ENCODE measurements at places on chromosomes 1 and 21.

GRCh38 chr21:19759836-19760235 is 1238.4 kb upstream of the NCAM2 start:
- DNase-seq = no peak

DNA sequence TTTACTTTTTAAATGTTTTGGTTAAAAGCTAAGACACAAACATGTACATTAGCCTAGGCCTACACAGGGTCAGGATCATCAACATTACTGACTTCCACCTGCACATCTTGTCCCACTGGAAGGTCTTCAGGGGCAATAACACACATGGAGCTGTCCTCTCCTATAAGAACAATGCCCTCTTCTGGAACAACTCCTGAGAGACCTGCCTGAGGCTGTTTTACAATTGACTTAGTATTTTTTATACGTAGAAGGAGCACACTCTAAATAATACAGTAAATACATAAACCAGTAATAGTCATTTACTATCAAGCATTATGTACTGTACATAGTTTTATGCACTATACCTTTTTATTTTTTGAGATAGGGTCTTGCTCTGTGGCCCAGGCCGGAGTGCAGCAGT is 14.1 kb upstream of the MOB3C start:
- no peak for DNase-seq

DNA sequence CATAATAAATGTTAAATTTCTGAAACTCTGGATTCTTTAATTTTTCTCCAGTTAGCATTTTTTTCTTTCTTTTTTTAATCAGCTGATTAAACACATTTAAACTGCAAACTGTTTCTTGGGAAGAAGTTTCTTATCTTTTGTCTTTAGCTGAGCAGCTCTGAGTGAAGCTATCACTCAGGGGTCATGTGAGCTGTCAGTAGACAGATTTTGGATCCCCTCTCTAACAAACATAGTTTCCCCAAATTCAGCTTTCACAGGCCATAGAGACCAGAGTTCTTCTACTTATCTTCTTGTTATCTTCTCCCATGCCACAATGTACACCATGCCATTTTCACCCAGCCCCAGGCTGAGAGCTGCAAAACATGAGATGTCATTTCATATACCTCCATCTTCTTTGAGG is 148.9 kb downstream of the CDC42BPA start:
- DNase-seq = no peak

GRCh38 chr1:102615896-102616295 is 492.4 kb downstream of the COL11A1 start:
- no peak for DNase-seq

DNA sequence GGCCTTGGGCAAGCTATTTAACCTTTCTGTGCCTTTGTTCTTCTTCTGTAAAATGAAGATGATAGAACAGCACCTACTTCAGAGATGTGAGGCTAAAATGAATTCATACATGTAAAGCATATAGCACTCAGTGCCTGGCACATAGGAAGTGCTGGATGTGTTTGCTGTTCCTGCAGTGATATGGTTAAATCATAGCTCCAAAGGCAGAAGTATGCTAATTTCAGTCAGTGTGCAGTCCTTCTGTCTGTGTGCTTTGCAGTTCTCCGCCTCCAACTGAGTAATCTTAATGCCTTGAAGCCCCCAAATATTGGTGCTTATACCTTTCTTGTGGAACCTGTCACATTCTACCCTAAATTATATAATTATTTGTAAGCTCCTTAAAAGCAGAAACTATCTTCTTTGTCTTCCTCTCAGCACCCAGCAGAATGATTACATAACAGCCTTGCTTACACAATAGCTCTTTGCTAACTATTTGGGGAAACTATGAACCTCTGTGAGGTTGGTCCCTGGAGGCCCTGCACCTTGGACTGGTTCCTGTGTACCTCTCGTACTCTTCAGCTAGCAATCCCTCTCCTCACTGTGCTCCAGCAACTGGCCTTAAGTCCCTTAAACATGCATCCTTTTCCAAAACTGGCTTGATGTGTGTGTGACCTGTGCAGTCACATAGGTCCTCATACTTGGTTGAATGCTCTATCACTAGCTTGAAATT is 57.0 kb upstream of the CACYBP start:
- no peak for DNase-seq

DNA sequence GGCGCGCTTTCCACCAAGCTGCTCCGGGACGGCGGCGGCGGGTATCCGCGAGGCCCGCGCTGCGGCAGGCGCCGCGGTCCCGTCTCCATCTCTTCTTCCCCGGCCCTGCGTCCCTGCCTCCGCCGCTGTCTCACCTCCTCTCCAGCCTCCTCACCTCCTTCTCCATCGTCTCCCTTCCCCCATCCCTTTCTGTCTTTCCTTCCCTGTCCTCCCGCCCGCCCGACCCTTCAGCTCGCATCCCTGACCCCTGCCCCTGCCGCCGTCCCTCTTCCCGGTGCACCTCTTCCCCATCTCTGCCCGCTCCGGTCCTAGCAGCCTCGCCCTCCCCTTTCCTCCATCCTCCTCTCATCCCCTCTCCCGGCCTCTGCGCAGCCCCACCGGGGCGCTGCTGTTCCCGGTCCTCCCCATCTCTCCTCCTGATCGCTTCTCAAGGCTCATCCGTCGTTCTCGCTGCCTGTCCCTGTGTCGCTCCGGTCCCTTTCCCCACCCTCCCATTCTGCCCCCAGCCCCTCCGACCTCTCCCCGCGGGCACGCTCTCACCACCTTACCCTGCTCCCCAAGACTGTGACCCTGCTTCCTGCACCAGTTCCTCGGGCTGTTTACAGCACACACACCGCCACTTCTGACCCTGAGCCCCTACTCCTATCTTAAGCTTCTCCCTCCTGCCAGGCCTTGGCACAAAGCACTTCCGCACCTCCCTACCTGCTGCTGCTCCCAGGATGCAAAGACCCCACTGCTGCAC is 760 bp upstream of the NPHP4 start:
- DNase-seq = no peak

GRCh38 chr1:84278905-84279304 is 22.6 kb upstream of the SAMD13 start:
- no peak for DNase-seq

GRCh38 chr1:59195151-59195550 is 101.7 kb upstream of the FGGY start:
- DNase-seq = no peak

GRCh38 chr1:218414060-218414728 is 69.1 kb downstream of the TGFB2 start:
- DNase-seq = no peak

- no peak for DNase-seq
These were observed 103.9 kb downstream of the EBNA1BP2 start for GRCh38 chr1:43067977-43068751.

All from renal cortex interstitium (tissue), 15 donors.